AG04449 (cell line): ENCODE measurements at places on chromosomes 11 and 22.

GRCh38 chr22:26463101-26463661, 20.4 kb downstream of the HPS4 start:
- no peak for DNase-seq

- DNase-seq, result no peak
Measured at GRCh38 chr11:125346179-125346530, 149.9 kb downstream of the FEZ1 start.

- no peak for DNase-seq
Measured at GRCh38 chr11:118614511-118614910, 7.1 kb downstream of the PHLDB1 start.

- DNase-seq, result peak; percentile 87
Measured at GRCh38 chr11:86116386-86116726, 47.5 kb upstream of the PICALM start.

- DNase-seq, result no peak
Measured at GRCh38 chr11:45144126-45145082, 2.0 kb upstream of the PRDM11 start.

GRCh38 chr11:130555251-130555841, 106.9 kb downstream of the ADAMTS15 start:
- no peak for DNase-seq

GRCh38 chr22:30002861-30003486, 77.3 kb upstream of the HORMAD2 start:
- no peak for DNase-seq

DNA sequence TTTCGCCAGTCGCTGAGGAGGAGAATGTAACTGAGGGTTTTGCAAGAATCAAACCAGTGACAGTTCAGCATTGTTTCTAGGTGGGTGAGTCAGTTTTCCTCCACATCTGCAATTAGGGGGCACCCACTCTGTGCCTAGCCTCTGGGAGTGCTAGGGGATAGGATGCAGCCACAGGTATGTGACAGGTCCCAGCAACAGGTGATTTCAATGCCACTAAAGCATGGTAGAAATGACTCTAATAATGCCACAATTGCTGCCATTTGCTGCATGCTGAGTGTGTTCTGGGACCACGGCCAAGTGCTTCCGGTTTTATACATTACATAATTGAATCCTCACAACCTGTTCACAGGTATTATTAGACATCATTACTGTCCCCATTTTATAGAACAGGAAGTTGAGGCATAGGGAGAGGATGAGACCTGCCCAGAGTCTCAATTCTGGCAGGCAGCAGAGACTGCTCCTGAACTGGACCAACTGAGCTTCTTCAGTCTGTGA, 556 bp downstream of the CRYBB2 start:
- DNase-seq, result no peak

- no peak for DNase-seq
Measured at GRCh38 chr11:67572747-67573419, 10.7 kb upstream of the GSTP1 start.

- DNase-seq, result no peak
Measured at GRCh38 chr11:120332822-120333716, 3.1 kb upstream of the ARHGEF12 start.

GRCh38 chr11:26070714-26071380, 261.1 kb upstream of the ANO3 start:
- DNase-seq, result no peak

DNA sequence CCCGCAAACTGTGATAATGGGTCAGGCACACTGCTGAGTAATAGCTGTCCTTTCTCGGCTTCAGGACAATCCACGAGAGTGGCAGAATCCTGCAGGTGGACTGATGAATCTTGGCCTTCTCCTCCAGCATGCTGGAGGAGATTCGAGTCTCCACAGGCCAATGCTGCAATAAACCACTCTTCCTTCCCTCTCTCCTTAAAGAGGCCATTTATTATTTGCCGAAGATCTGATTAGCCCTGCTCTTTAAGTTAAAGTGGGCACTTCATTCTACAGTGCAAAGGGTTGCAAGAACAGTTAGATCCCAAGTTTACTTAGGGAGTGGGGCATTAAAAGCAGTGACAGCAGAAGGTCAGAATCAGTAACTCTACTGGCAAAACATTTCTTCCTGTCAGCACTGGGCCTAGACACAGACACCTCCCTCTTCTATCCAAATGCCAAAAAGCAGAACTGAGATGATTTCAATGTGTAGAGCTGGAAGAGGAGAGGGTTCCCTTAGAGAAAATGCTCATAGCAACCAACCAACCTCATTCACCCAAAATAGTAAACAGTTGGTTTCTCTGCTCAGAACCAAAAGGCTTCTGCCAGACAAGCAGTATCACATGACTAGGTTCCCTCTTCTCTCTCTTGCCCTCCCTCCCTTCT, 121.7 kb downstream of the SGSM3 start:
- DNase-seq, result no peak

- no peak for DNase-seq
Measured at GRCh38 chr11:58318532-58318931, 40.3 kb downstream of the OR5B17 start.

DNA sequence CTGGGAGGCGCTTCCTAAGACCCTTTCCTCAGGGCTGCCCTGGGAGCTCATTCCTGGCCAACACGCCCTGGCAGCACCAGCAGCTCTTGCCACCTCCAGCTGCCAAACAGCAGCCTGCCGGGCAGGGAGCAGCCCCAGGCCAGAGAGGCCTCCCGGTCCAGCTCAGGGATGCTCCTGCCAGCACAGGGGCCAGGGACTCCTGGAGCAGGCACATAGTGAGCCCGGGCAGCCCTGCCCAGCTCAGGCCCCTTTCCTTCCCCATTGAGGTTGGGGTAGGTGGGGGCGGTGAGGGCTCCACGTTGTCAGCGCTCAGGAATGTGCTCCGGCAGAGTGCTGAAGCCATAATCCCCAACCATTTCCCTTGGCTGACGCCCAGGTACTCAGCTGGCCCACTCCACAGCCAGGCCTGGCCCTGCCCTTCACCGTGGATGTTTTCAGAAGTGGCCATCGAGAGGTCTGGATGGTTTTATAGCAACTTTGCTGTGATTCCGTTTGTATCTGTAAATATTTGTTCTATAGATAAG, 7.6 kb downstream of the SLC39A13 start:
- DNase-seq, result no peak

GRCh38 chr11:45880772-45881570, 4.5 kb upstream of the MAPK8IP1 start:
- DNase-seq, result no peak

- DNase-seq, result peak; percentile 59
Measured at GRCh38 chr11:47907499-47907898, 59.3 kb upstream of the NUP160 start.

- DNase-seq, result no peak
Measured at GRCh38 chr22:49446759-49447710, 380.6 kb downstream of the BRD1 start.

DNA sequence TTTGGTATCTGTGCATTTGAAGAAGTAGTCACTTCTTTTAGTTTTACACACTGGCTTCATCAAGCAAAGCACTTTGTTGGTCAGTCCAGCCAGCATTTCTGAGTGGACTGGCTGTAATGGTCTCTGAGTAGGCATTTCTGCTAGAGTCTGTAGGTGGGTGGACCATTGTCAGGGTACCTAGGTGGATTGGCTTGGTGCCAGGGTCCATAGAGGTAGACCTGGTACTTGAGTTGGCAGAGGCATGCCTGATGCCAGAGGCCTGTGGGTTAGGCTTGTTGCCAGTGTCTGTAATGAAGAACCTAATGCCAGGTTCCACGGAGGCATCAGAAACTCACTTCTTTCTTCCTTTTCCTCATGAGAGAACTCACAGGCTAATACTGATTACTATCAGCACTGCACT, 157.9 kb upstream of the C11orf87 start:
- no peak for DNase-seq

GRCh38 chr11:126214441-126214840, 2.9 kb downstream of the FAM118B start:
- DNase-seq, result no peak

DNA sequence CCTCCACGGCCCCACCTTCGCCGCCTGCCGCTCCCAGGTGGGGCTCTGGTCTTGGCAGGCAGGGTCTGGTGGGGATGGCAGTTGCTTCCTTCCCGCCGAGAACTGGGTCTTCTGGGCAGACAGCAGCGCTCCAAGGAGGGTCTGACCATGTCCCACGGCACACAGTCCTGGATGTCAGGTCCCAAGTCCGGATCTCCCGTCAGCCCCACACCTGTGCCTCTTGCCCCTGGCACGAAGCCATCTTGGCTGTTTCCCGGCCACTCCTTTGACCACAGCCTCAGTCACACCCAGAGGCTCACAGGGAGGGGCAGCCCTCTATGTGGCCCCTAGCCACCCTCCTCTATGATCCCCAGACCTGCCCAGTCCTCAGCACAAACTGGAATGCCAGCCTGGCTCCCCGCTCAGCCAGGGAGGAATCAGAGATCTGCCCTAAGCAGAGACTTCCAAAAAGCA, 14.3 kb downstream of the MUC5B start:
- no peak for DNase-seq

GRCh38 chr11:77057938-77058474, 8.8 kb upstream of the CAPN5 start:
- DNase-seq, result no peak

DNA sequence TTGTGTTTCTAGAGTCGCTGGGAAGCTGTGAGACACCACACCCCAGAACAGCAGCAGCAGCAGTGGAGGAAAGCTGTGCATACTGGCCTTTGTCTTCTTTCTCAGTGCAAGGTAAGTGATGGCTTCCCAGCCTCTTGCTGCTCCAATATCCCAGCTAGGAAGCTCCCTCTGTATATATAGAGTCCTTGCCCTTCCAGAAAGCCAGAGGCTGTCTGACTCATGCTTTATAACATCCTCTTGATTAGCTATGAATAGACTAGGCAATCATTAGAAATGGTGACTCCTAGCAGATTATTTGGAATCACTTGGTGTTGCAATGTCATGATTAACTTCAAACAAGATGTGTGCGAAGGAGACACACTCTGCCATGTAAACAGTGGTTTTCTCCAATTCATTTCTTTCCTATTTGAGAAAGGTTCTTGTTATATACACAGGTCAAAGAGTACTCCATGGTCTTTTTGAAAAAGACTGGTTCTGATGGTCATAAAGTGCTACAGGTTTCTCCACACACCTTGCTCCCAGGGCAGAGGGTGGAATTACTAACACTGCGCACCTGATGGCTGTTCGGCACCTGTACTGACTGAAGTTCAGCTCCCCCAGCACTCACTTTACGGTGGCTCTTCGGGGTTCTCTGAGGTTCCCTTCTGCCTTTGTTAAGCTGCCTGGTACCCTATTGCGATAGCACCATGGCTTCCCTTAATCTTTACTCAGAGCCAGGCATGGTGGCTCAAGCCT, at the start of gene MMP1:
Gene MMP1 (minus strand): TSS at position 149 of the 735 bp plus-strand sequence. CDS start 68 bp downstream, at position 81.
- DNase-seq, result no peak

DNA sequence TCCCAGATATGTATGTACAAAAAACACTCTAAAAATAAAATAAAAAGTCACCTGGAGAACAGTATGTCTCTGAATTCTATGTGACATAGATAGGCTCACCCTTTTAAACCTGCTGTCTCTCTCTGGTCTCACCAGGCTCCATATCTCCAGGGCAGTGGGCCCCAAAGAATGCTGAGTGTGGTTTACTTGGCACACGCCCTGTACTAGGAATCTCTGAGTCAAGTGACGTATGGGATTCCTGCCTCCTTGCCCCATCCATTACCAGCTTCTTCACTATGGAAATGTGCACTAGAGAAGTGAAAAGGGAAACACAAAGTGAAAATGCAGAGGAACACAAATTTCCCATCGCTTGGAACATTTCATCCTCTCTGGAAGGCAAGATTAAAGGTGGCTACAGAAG, 722.2 kb upstream of the TENM4 start:
- DNase-seq, result no peak

- DNase-seq, result no peak
Measured at GRCh38 chr22:23067023-23067650, 3.2 kb upstream of the GNAZ start.

GRCh38 chr11:101870510-101870909, 44.3 kb upstream of the CEP126 start:
- no peak for DNase-seq

DNA sequence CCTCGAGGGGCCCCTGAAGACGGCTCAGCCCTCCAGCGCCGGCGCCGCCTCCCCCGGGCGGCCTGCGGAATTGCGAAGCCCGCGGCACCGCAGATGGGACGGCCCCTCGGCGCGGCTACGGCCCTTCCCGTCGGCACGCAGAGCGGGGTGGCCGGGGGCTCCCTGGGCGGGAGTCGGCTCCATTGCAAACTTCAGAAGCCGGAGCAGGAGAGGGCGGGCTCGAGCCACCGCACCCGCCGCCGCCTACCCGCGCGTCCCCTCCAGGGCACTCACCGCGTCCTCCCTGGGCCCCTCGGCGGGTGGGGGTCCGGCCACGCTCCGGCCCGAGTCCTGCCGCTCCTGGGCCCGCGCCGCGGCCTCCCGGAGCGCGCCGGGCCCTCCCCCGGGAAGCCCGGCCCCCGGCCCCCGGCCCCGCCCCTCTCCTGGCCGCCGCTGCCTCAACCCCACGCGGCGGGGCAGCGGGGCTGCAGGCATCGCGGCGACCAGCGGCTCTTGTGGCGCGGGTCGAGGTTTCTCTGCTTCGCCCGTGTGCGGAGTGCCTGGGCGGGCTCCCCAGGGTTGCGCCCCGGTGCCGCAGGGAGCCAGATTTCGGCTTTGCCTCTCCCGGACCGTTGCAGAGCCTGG, at the start of gene PACSIN3:
Gene PACSIN3 (minus strand): TSS at position 359 of the 624 bp plus-strand sequence. CDS start 3,707 bp downstream, outside the sequence.
- no peak for DNase-seq

DNA sequence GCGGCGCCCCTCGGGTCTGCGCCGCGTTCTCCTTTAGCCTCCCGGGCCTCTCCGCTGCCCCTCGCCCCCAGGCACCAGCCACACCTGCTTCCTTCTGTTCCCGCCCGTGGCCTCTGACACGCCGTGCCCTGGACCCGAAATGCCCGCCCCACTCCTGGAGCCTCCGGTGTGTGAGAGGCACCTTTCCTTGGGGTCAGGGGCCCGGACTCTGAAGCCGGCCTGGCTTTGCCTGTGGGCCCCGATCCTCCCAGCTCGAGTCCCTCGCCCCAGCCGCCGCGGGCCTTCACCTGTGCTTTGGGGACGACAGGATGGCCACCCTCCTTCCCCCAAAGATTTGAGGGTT, 661 bp upstream of the CDPF1 start:
- DNase-seq, result no peak

GRCh38 chr11:31640611-31641010, 131.0 kb downstream of the ELP4 start:
- no peak for DNase-seq

GRCh38 chr11:132373405-132374143, 1003.2 kb downstream of the NTM start:
- DNase-seq, result no peak

DNA sequence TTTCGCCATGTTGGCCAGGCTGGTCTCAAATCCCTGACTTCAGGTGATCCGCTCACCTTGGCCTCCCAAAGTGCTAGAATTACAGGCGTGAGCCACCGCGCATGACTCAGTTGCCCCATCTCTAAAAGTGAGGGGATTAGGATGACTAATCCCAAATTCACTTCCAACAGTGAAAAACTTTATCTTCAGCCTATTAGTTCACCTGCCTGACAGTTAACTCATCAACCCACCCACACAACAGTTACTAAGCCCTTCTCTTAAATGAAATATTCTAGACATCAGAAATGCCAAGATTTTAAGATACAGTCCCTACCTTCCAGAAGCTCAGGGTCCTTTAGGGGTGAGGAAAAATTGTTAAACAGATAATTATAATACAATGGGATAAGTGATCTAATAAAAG, 2.0 kb upstream of the ANKRD42 start:
- no peak for DNase-seq

GRCh38 chr11:43925063-43925931, 17.1 kb upstream of the C11orf96 start:
- no peak for DNase-seq

- no peak for DNase-seq
Measured at GRCh38 chr11:94832604-94833235, 64.6 kb downstream of the AMOTL1 start.
